ENCODE measurements at places on chromosomes 4 and X.

DNA sequence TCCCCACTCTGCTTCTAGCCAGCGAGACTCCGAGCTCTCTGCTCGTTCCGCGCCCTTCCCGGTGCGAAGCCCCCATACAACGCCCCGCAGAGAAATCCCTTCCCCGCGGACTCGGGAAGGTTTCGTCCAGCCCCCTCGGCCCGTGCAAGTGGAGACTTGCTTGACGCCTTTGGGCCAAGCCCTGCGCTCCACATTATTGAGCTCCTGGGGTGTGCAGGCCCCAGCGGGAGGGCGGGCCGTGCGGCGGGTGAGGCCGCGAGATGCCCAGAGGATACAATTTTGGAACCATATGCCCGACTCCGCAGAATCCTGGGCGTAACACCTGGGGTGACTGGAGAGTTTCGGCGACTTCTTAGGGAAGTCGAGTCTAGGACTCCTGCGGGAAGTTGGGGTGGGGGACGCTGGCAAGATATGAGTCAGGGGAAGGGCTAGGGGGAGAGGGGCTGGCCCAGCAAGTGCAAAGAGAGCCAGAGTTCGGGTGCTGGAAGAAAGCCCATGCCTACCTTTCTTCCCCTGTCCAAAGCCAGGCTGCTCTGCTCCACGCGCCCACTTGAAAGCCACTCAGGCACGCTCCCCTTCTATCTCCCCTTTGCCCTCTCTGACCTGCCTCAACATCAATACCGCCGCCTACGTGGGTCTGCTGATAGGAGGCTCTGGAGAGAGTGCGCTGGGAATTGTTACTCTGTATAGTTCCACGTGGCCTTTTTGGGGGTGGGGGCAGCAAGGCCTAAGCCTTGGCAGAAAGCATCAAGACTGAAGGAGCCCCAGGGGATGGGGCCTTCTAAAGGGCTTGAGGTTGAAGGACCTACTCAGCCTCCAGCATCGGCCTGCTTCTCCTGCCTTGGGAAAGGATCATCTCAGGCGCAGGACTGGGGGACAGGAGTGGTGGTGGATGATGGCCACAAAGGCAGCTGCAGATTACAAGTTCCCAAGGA is 1.2 kb upstream of the ELF4 start:
- DNase-seq: no peak

GRCh38 chr4:2745981-2746806 is 9.9 kb downstream of the TNIP2 start:
- DNase-seq: no peak

- no peak for DNase-seq
Observed at GRCh38 chrX:133005042-133005441, 46.6 kb upstream of the HS6ST2 start.

DNA sequence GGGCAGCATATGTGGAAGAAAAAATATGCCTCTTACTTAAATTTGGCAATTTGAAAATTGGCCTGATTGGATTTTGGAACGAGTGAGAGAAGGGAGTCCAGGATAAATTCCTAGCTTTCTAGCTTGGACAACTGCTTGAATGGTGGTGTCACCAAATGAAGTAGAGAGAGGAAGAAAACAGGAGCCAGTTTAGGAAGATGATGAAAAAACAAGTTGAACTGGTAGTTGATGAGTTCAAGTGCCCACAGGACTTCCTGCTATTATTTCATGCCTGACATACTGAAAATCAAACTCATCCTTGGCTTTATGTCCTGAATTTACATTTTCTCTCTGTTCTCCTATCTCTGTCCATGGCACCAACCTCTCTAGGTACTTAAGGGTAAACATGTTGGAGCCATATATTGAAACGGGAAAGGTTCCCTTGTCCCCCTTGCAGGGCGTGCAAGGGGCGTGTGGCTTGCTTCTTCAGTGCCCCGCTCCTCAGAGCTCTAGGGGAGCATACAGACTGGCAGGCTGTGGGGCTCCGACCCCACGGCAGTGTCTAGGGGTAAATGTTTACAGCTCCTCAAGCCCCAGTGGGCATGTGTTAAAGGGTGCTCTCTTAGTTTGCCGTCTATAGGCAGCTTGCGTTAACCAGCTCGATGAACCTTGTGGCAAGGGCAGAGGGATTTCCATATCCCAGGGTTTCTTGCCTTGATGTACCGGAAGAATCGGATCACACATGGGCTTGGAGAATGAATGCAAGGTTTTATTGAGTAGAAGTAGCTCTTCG is 250.7 kb upstream of the PGRMC2 start:
- DNase-seq: no peak

- no peak for DNase-seq
Observed at GRCh38 chrX:40314070-40314469, 216.3 kb upstream of the BCOR start.

DNA sequence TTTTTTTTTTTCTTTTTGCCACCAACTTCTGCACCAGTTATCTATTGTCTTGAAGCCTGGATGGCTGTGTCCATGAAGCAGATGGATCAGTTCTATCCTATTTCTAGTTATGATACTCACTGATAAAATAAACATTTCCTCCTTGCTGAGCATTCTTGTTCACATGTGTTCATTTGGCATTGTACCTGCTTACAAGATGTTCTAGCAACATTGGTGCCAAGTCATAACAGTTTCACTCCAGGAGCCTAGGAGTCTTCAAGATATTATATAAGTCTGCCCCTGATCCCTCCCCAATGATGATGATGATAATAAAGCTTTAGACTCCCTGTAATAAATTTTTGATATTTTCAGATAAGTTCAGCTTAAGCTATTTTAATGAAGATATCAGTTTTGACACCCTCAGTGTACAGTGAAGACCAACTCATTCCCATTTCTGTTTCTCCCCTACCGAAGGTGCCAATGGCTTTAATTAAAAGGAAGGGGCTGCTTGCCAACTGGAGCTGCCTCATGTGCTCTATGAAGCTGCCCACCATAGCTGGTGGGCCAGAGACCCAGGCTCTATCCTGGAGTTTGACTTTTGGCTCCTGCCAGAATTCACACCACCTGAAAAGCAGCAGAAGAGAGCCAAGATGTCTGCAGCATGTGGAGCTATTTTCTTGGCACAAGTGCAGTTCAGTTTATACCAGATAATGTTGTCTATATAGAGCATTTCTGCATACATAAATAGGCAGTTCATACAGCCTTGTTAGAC is 265.4 kb upstream of the TET2 start:
- no peak for DNase-seq

DNA sequence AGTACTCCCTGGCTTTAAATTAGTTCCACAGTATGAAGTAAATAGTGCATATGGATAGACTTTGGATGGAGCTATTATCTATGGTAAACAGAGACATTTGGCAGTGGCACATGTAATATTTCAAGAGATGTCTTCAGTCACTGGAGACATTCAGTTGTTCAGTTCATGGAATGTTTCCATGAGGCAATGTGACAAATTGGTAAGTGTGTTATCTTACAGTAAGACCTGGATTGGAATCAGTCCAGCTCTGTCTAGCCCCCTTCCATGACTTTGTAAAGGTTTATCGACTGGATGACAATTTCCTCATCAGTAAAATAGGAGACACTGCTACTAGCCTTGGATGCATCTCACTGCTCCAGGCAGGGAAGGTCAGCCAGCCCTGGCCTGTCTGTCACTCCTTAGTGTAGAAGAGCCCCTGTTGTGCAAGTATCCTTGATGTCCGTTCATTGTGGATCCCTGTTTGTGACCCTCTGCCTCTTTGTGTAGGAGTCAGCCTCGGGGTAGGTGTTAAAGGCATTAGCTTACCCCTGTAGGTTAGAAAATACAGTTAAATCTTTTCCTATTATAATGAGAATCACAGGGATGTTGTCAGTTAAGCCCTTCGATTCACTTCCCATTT is 335.9 kb downstream of the ANK2 start:
- no peak for DNase-seq

GRCh38 chr4:78069859-78070258 is 12.7 kb downstream of the FRAS1 start:
- DNase-seq: no peak

GRCh38 chr4:102593147-102593546 is 92.0 kb downstream of the NFKB1 start:
- no peak for DNase-seq

DNA sequence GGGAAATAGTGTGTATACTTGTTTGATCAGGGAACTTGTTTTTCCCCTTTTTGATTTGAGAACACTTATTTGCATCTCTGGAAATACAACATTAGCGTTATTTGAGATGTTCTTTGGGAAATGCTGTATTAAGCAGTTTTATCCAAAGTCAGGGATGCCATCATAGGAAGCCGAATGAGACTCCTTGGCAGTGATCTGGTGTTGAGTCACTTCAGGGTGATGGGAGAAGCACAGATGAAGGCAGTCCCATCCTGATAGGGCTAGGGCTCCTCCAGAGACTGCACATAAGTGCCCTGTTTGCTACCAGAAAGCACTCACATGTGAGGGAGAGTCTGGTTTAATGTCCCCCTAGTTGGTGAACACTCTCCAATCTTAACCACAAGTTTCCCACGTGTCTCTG is 62.3 kb downstream of the IL1RAPL1 start:
- DNase-seq: no peak

GRCh38 chrX:1140236-1140681 is 72.2 kb downstream of the CRLF2 start:
- no peak for DNase-seq

GRCh38 chrX:118207831-118208453 is 91.3 kb upstream of the KLHL13 start:
- no peak for DNase-seq

DNA sequence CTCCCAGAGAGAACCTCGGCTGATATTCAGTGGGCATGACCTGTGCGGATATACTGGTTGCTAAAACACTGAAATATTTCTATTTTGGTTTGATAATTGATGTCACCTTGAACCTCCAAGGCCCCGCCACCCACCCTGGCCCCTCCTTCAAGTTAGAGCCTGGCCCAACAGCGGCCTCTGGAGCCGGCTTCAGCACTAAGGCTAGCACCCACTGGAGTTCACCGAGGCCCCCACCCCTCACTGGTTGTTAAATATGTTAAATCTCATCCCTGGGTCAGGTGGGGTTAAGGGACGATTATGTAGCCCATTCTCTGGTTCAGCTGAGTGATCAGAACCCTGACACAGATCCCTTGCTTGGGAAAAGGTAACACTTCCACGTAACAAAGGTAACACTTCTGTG is 24.3 kb downstream of the SEL1L3 start:
- no peak for DNase-seq

DNA sequence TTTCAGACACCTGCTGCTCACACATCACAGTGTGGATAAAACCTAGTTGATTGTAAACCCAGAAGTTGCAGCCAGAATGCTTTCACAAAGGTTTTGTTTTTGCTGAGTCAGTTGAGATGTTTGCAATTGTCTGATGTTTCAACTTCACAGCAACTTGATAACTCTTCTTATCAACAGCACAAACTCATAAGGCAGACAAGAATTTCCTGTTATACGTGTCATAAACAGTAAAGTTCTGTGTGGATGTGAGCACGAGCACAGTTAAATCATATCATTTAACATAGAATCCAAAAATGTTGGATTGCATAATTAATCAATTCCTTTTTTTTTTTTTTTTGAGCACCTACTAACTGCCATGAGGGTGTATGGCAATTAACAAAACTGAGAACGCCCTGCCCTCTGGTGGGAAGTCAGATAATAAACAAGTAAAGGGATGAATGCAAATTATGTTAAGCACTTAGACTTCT is 512.2 kb downstream of the PDHA2 start:
- DNase-seq: peak; percentile 28

- DNase-seq: no peak
Observed at GRCh38 chr4:81257021-81257420, 42.0 kb upstream of the PRKG2 start.

- no peak for DNase-seq
Observed at GRCh38 chr4:40225497-40225896, 28.7 kb downstream of the RHOH start.

GRCh38 chr4:3269105-3269927 is 20.4 kb downstream of the MSANTD1 start:
- DNase-seq: no peak

GRCh38 chrX:154037754-154038153 is 18.1 kb upstream of the IRAK1 start:
- no peak for DNase-seq

GRCh38 chrX:7269991-7270390 is 122.0 kb upstream of the PUDP start:
- DNase-seq: no peak

DNA sequence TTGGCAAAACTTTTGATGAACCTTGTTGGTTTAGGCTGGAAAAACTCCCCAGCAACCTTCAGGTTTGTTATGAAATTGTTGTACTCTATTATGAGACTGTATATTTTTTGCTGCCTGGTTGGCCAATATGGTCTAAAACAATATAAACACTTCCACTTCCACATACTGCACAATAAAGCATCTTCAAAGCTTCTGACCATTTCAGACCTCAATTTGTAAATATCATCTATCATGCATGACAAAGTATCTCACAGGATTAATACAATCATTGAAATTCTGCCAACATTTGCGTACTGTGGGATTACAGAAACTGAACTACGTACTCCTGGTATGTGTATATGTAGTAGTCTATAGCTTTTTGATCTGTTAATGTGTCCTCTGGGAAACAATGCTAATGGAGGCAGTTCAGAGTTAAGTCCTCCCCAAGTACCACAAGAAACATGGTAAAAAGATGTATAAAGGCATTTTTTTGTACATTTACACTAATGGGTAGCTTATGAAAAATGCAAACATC is 40.4 kb downstream of the GPC4 start:
- no peak for DNase-seq

DNA sequence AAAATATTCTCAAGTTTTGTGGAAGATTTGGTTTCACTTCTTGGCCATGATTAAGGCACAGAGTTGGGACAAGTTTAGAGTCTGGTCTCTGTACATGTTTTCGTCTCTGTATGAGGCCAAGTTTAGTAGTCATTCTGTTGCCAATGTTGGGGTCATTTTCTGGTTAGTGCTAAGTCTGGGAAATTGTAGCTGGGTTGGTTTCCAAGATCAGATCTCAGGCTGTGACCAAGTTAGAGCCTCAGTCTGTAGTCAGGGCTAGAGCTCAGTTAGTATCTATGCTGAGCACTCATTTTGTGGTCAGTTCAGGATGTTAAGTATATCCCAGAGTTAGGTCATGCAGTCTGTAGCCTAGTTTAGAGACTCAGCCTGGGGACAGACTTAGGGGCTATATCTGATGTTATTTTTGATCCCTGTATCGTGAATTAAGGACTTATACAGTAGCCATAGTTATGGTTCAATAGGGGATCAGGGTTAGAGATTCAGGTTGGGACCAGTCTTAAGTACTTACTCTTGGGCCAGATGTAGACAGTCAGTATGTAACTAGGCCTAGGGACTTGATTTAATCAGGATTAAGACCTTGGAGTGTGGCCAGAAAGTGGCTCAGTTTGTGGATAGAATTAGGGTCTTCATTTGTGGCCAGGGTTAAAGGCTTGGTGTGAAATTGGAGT is 6.6 kb upstream of the ENOX2 start:
- DNase-seq: no peak

DNA sequence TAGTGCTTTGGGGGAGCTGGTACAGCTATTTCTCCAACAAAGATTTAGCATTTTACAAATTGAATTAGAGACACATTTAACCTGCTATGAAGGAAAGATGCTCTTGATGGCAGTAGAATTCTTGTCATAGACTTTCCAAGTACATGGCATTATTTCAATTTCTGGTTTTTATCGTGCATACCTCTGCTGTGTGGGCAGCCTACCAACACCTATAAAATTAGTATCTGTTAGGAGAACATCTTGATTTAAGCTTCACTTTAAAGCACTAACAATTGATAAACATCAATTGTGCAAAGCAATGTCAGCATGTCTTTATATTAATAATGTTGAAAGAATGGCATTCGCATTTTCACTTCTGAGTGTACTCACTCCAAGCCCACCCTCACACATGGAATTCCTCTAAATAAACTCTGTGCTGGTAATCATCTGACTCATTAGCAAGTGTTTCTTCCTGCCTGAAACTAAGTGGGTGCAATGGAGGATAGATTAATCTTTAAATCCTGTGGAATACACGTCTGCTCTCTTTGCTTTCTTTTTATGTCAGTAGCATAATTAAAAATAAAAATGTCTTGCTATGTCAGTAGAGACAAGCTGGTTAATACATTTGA is 279.8 kb upstream of the MAGEB18 start:
- DNase-seq: no peak
